Mesothelial cell of epicardium (in vitro differentiated cells): ENCODE measurements at places on chromosomes 1 and 21. TPM values are rescaled to one million over a fixed set of nuclear protein-coding genes. Genes with fewer than 3 reads are reported as not detected.

The CTXND2 gene
- total RNA-seq: not detected in 3 replicates

GRCh38 chr1:53365437-53366063 lies 37.7 kb upstream of the LRP8 start:
- no peaks in the 10 kb centered on the region for H3K36me3 ChIP-seq
- H3K4me3 ChIP-seq: no peak overlapping the region
- no peaks in the 10 kb centered on the region for H3K27me3 ChIP-seq
- peaks cover 7% of the 10 kb centered on the region for H3K4me1 ChIP-seq
- no peak overlapping the region for H3K27ac ChIP-seq
- DNase-seq: peak; percentile 10

- peaks cover 2% of the 10 kb centered on the region for H3K36me3 ChIP-seq
- no peak overlapping the region for H3K4me3 ChIP-seq
- no peak for DNase-seq
Observed at GRCh38 chr1:161111117-161111516, 6.7 kb downstream of the PFDN2 start.

GRCh38 chr21:38721055-38721454 lies 84.7 kb upstream of the ETS2 start:
- H3K27ac ChIP-seq: no peak overlapping the region
- H3K4me3 ChIP-seq: no peak overlapping the region
- DNase-seq: no peak

- H3K27me3 ChIP-seq: no peaks in the 10 kb centered on the region
- peaks cover 57% of the 10 kb centered on the region for H3K4me1 ChIP-seq
- no peak overlapping the region for H3K4me3 ChIP-seq
- H3K27ac ChIP-seq: peak overlapping the region; percentile 62
- DNase-seq: no peak
Observed at GRCh38 chr1:61143821-61144424, 61.6 kb downstream of the NFIA start.

- no peak overlapping the region for H3K4me3 ChIP-seq
- no peaks in the 10 kb centered on the region for H3K36me3 ChIP-seq
- no peaks in the 10 kb centered on the region for H3K4me1 ChIP-seq
- H3K27me3 ChIP-seq: peaks cover 24% of the 10 kb centered on the region
Observed at GRCh38 chr1:60228041-60228491, 154.5 kb upstream of the C1orf87 start.

DNA sequence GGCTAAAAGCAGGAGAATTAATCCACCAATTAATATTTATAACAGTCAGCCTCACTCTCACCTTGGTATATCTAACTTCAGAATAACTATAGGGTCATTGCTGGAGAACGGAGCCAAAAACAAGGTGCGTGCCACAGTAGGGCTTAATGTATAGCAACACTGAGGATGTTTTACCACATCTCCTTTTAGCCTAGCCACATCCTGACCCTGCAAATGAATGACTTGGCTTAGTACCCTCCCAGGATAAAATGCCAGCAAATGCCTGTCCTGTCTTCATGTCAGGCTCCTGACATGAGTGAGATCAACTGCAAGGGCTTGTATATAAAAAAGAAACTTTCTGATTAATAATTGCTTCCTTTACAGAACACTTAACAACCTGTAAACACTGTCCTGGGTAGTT lies 2.7 kb upstream of the CDC42BPA start:
- no peak for DNase-seq
- H3K27me3 ChIP-seq: peaks cover 8% of the 10 kb centered on the region
- H3K4me1 ChIP-seq: peaks cover 24% of the 10 kb centered on the region
- no peak overlapping the region for H3K4me3 ChIP-seq

- H3K4me1 ChIP-seq: peaks cover 6% of the 10 kb centered on the region
- no peak for DNase-seq
- H3K36me3 ChIP-seq: peaks cover 2% of the 10 kb centered on the region
- H3K27me3 ChIP-seq: no peaks in the 10 kb centered on the region
- no peak overlapping the region for H3K4me3 ChIP-seq
Observed at GRCh38 chr1:100646001-100646400, 73.5 kb upstream of the VCAM1 start.

- no peaks in the 10 kb centered on the region for H3K36me3 ChIP-seq
- H3K27ac ChIP-seq: peak overlapping the region; percentile 91
- H3K4me3 ChIP-seq: peak overlapping the region; percentile 52
- H3K27me3 ChIP-seq: no peaks in the 10 kb centered on the region
Observed at GRCh38 chr1:163410073-163410999, 88.6 kb downstream of the NUF2 start.

- DNase-seq: no peak
- no peaks in the 10 kb centered on the region for H3K27me3 ChIP-seq
- H3K4me1 ChIP-seq: peaks cover 16% of the 10 kb centered on the region
- no peak overlapping the region for H3K27ac ChIP-seq
Observed at GRCh38 chr1:45331436-45332345, 5.0 kb downstream of the HPDL start.

DNA sequence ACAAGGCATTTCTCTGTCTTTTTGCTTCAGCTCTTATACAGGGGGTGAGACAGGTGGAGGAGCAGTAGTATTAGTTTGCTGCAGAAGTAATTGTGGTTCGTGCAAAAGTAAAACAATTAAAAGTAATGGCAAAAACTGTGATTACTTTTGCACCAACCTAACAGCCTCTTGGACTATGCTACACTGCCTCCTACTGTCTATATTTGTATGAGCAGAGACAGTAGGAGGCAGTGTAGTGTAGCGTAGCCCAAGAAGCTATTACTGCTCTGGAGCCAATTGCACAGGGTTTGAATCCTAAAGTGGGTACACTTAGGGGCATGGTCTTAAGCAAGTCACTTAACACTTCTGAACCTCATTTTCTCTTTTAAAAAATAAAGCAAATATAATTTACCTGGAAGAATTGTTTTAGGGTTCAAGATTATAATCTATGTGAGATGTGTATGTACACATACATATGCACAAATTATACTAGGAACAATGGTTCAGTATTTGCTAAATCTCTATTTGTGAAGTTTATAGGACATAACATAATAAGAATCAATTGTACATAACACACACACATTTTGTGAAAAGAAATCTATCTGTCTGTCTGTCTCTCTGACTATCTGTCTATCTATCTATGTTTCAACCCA lies 103.8 kb downstream of the BRINP3 start:
- H3K27ac ChIP-seq: no peak overlapping the region
- no peak for DNase-seq
- no peaks in the 10 kb centered on the region for H3K4me1 ChIP-seq
- H3K27me3 ChIP-seq: peaks cover 8% of the 10 kb centered on the region

- no peaks in the 10 kb centered on the region for H3K36me3 ChIP-seq
- no peak overlapping the region for H3K4me3 ChIP-seq
- DNase-seq: no peak
- no peak overlapping the region for H3K27ac ChIP-seq
- H3K27me3 ChIP-seq: no peaks in the 10 kb centered on the region
Observed at GRCh38 chr21:27631471-27631870, 664.6 kb upstream of the ADAMTS5 start.

GRCh38 chr1:88321706-88322105 lies 362.4 kb upstream of the PKN2 start:
- H3K36me3 ChIP-seq: no peaks in the 10 kb centered on the region
- H3K27me3 ChIP-seq: no peaks in the 10 kb centered on the region
- H3K4me1 ChIP-seq: no peaks in the 10 kb centered on the region
- no peak overlapping the region for H3K27ac ChIP-seq

GRCh38 chr1:186155594-186155993 lies 219.5 kb downstream of the TPR start:
- DNase-seq: no peak
- H3K27me3 ChIP-seq: no peaks in the 10 kb centered on the region
- H3K36me3 ChIP-seq: peaks cover 10% of the 10 kb centered on the region

GRCh38 chr1:116390195-116390594 lies 17.2 kb downstream of the ATP1A1 start:
- H3K4me3 ChIP-seq: no peak overlapping the region
- H3K36me3 ChIP-seq: peaks cover 80% of the 10 kb centered on the region
- no peak for DNase-seq
- H3K4me1 ChIP-seq: no peaks in the 10 kb centered on the region

- H3K4me3 ChIP-seq: no peak overlapping the region
- no peaks in the 10 kb centered on the region for H3K36me3 ChIP-seq
- no peak overlapping the region for H3K27ac ChIP-seq
- DNase-seq: no peak
Observed at GRCh38 chr1:116731439-116731838, 22.8 kb upstream of the CD2 start.

DNA sequence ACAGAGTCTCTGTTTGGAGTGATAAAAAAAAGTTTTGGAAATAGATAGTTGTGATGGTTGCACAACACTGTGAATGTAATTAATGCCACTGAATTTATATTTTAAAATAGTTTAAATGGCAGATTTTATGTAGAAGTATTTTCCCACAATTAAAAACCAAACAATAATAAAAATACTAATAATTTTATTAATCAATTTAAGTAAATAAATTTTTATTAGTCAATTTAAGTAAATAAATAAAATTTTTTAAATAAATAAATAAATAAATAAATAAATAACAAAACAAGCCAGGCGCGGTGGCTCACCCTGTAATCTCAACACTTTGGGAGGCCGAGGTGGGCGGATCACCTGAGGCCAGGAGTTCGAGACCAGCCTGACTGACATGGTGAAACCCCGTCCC lies 4.9 kb upstream of the KDF1 start:
- peaks cover 27% of the 10 kb centered on the region for H3K27me3 ChIP-seq
- no peak overlapping the region for H3K27ac ChIP-seq
- DNase-seq: no peak
- peaks cover 7% of the 10 kb centered on the region for H3K4me1 ChIP-seq
- no peak overlapping the region for H3K4me3 ChIP-seq

The TDRD5 gene
- 0.07 TPM in 1 of 3 replicates, not detected in the others for total RNA-seq

GRCh38 chr21:35563885-35564451 lies 496.4 kb downstream of the SETD4 start:
- H3K27me3 ChIP-seq: peaks cover 9% of the 10 kb centered on the region
- H3K4me1 ChIP-seq: peaks cover 3% of the 10 kb centered on the region
- no peak overlapping the region for H3K27ac ChIP-seq
- DNase-seq: no peak
- no peaks in the 10 kb centered on the region for H3K36me3 ChIP-seq

GRCh38 chr1:1324524-1325287 lies at the start of the genes CPTP and INTS11:
CPTP (plus strand) TSS chr1:1324802; CDS start chr1:1326911, 2,109 bp downstream.
INTS11 (minus strand) TSS chr1:1324660; CDS start chr1:1324608, 52 bp downstream.
- H3K27me3 ChIP-seq: no peaks in the 10 kb centered on the region
- peak; percentile 96 for DNase-seq
- peaks cover 14% of the 10 kb centered on the region for H3K4me1 ChIP-seq
- H3K36me3 ChIP-seq: no peaks in the 10 kb centered on the region

The TEX38 gene
- 0.42 to 0.57 TPM (median 0.49 TPM) in 3 replicates for total RNA-seq

GRCh38 chr1:78682496-78682895 lies 32.9 kb downstream of the IFI44 start:
- no peaks in the 10 kb centered on the region for H3K4me1 ChIP-seq
- H3K27me3 ChIP-seq: peaks cover 47% of the 10 kb centered on the region
- H3K4me3 ChIP-seq: no peak overlapping the region
- no peaks in the 10 kb centered on the region for H3K36me3 ChIP-seq
- no peak for DNase-seq
- no peak overlapping the region for H3K27ac ChIP-seq

The MEX3A gene
- total RNA-seq: 107 to 112 TPM (median 112 TPM) in 3 replicates

The AMIGO1 gene
- 5.0 to 5.4 TPM (median 5.1 TPM) in 3 replicates for total RNA-seq

GRCh38 chr1:236534151-236534651 lies 10.4 kb downstream of the LGALS8 start:
- H3K36me3 ChIP-seq: peaks cover 21% of the 10 kb centered on the region
- no peak for DNase-seq
- H3K27me3 ChIP-seq: no peaks in the 10 kb centered on the region

DNA sequence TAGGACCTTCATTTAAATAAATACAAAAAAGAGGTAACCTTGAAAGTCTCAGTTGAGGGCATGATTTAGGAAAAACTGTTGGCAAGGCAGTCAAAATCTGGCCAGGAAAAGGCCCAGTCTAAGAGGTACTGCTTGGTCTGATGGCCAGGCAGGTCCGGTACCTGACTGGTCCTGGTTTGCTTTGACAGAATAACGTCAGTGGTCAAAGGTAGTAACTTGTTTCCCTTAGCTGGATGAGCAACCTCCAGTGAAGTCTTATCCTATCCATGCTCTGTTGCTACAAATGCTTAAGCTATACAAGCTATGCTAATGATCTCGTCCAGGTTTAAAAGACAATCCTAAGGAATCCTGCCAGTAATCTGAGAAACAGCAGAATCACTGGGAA lies 85.0 kb downstream of the PGBD5 start:
- no peak overlapping the region for H3K27ac ChIP-seq
- H3K36me3 ChIP-seq: no peaks in the 10 kb centered on the region
- peaks cover 5% of the 10 kb centered on the region for H3K27me3 ChIP-seq
- no peak overlapping the region for H3K4me3 ChIP-seq
- H3K4me1 ChIP-seq: no peaks in the 10 kb centered on the region

- H3K4me1 ChIP-seq: no peaks in the 10 kb centered on the region
- no peak overlapping the region for H3K4me3 ChIP-seq
- no peak for DNase-seq
- peaks cover 31% of the 10 kb centered on the region for H3K27me3 ChIP-seq
- no peaks in the 10 kb centered on the region for H3K36me3 ChIP-seq
Observed at GRCh38 chr1:216896146-216896545, 172.9 kb upstream of the ESRRG start.

DNA sequence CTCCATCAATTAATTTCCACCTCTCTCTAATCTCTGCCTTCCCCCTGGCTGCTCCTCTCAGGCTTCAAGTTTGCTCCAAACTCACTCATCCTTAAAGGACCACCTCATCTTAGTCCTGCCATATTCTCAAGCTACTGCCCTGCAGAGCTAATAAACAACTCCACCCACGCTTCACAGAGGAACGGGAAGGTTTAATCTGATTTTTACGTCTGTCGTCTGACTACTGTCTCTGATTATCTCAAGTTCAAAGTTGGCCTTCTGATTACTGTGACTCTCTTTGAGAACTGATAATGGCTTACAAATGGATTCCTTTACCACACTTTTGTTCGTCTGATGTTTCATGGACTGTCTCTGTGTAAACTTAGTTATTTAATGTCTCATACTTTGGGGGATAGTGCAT lies 7.6 kb upstream of the CPT2 start:
- H3K4me1 ChIP-seq: peaks cover 11% of the 10 kb centered on the region
- H3K27ac ChIP-seq: no peak overlapping the region
- DNase-seq: no peak
- H3K36me3 ChIP-seq: no peaks in the 10 kb centered on the region
- no peak overlapping the region for H3K4me3 ChIP-seq

The ZFP69B gene
- total RNA-seq: 8.3 to 9.0 TPM (median 8.6 TPM) in 3 replicates

The HRNR gene
- total RNA-seq: not detected in 3 replicates

The KRTAP21-2 gene
- not detected in 3 replicates for total RNA-seq

The OR2L5 gene
- not detected in 3 replicates for total RNA-seq

DNA sequence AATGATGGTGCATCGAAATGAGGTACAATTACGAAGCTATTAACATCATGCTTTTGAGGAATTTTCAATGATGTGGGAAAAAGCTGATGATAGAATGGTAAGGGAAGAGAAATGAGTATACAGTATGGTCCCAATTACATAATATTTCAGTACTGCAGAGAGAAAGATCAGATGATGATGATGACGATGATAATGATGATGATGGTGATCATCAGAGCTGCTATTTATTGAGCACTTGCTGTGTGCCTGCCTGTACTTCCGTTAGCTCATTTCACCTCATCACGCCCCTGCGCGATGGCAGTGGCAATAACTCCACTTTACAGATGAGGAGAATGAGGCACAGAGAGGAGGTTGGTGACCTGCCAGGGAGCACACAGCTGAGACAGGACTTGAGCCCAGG lies 620.8 kb downstream of the MATN1 start:
- no peak overlapping the region for H3K27ac ChIP-seq
- no peaks in the 10 kb centered on the region for H3K36me3 ChIP-seq
- H3K4me1 ChIP-seq: peaks cover 9% of the 10 kb centered on the region
- H3K4me3 ChIP-seq: no peak overlapping the region
